ENCODE measurements at places on chromosomes 7 and 10.

- no peak for DNase-seq
Observed at GRCh38 chr7:131068604-131069021, 259.1 kb upstream of the MKLN1 start.

DNA sequence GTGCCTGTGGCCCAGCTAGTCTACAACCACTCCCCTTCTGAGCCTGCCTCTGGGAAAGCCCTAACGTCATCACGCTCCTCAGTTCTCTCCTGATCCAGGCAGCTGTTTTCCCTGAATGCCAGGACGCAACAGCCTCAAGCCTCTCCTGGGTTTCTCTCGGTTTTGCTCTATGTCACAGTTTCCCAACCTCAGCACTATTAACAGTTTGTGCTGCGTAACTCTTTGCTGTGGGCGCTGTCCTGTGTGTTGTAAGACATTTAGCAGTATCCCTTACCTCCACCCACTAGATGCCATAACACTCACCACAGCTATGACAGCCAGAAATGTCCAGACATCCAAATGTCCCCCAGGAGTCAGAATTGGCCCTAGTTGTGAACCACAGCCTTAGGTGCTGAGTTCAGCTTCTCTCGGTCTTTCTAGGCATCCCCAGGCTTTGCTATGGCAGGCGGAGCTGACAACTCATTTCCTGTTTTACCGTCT lies 226.3 kb upstream of the NPVF start:
- DNase-seq, result no peak

GRCh38 chr7:44755698-44756627 lies 7.3 kb downstream of the ZMIZ2 start:
- no peak for DNase-seq

DNA sequence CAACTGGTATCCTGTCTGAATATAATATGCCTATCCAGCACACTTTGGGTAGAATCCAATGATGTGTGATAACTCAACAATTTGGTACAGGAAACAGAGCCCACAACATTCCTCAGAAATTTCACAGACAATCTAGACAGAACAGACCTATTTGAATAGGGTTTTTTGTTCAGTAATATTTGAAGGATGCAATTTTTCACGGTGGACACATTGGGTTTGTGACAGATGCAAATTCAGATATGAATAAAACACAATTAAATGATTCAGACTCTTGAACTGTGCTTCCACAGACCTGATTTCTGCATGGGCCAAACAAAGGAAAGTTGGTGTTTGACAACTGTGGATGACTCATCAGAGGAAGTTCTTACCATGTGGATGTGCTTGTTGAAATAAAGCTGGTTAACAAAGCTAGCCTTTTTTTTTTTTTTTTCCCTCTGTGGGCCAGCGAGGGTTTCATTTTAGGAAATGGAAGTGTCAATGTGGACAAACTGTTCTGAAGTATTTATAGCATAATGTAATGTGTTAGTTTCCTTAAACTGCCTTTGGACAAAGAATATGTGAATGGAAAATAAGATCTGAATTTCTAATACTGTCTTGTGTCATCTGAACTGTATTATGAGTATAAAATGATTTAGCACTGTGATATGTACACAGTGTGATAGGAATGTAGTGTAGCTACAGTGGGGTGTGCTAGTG lies 43.2 kb upstream of the FAM133B start:
- peak; percentile 90 for DNase-seq

- no peak for DNase-seq
Observed at GRCh38 chr7:158648787-158649186, 55.8 kb downstream of the NCAPG2 start.

DNA sequence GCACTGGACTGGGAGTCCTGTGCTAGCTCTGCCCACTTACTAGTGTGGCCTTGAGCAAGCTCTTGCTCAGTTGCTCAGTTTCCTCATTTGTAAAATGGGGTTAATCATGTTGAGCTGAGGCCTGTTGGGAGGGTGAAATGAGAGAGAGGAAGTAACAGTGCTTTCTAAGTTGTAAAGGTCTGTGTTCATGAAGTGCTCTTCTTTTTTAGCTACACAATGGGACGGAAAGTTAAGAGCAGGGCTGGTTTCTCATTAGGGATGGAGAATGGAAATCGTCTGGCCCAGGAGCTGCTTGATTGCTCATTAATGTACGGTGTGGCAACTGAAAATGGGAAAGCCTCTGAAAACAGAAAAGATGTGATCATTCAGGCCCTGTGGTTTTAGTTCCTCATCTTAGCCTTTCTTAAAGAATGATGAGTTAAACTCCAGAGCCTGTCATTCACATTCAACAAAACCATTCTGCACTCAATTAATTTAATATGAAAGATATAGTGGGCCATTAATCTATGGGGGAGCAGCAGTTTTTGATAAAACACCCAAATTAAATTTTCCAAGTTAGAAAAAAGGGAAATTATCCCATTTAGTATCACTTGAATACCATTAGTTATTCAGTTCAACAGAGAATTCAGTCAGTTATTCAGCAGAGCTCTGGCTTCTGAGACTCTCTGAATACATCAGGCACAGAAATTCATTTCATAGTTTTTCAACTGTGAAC lies 60.5 kb downstream of the SH2D4B start:
- no peak for DNase-seq

DNA sequence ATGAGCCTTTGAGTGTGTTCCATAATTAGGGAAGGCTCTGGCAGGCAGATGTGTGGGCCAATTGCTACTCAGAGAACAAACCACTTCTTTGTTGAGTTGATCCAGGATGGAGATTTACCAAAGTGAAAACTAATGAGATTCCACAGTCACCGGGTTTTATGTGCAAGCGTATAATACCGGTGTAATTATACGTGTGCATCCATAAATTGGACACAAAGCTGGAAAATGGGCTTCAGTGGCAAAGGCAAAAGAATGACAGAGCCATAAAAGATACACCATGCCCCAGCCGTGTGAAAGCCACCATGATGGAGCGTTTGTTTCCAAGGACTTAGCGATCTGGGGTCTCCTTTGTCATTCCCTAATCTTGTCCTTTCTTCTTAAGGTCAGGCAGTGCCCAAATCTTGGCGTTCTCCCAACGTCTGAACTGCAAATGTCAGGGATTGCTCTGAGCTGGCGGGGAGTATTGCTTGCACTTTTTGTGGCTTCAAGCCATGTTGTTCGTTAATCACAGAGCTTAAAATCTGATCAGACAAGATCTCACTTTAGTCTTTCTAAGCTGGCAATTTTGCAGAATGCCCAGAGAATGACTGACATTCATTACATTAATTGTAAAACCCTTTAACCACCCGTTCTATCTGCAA lies 70.1 kb downstream of the NPTX2 start:
- DNase-seq, result no peak

GRCh38 chr7:115911465-115911864 lies 119.1 kb downstream of the TFEC start:
- DNase-seq, result no peak

GRCh38 chr7:66634816-66635215 lies 6.1 kb downstream of the KCTD7 start:
- DNase-seq, result no peak

- DNase-seq, result peak; percentile 72
Observed at GRCh38 chr10:114259824-114260223, 20.8 kb downstream of the VWA2 start.
